AG20443 (cell line): ENCODE measurements at places on chromosomes 13 and 19.

- no peak for DNase-seq
Measured at GRCh38 chr19:40233811-40234389, 7.4 kb upstream of the CCNP start.

DNA sequence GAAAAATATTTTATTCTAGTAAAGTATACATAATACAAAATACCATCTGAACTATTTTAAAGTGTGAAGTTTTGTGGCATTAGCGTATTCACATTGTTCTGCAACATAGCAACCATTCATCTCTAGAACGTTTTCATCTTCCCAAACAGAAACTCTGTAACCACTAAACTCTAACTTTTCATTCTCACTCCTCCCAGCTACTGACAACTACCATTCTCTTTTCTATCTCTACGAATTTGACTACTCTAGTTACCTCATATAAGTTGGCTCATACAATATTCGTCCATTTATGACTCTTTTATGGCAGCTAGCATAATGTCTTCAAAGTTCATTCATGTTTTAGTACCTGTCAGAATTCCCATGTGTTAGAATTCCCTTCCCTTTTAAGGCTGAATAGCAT lies 150.5 kb upstream of the MIR17HG start:
- DNase-seq, result no peak

- DNase-seq, result no peak
Measured at GRCh38 chr13:99050983-99051488, 73.2 kb upstream of the DOCK9 start.

DNA sequence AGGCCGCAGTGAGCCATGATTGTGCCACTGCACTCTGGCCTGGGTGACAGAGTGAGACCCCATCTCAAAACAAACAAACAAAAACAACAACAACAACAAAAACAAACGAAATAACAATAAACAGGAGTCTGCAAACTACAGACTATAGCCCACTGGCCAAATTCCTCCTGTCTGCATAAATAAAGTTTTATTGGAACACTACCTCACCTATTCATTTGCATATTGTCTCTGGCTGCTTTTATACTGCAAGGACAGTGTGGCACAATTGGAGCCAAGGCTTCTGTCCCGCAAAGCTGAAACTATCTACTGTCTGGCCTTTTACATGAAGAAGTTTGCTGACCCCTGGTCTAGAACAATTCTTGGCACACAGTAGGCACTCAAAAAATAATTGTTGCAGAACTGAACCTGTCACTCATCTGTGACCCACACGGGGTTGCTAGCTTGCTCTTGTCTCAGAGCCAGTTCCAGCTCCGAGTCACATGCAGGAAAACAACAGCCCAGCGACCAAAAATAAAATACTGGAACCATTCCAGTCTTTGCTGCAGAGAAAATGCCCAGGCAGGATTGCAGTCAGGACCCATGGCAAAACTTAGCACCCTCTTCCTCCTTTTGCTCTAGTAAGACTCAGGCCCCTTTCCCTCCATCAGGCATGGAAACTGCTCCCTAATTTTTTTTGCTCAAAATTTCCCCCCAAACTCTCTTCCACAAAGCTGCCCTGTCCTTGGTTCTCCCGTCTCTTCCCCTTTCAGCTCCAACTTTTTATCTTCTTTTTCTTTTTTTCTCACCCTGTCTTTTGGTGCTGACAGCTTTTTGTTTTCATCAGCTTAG lies 4.8 kb upstream of the MYH14 start:
- no peak for DNase-seq

GRCh38 chr13:89550938-89551337 lies 1796.5 kb upstream of the MIR17HG start:
- no peak for DNase-seq
